ENCODE measurements at places on chromosomes 5 and 9. TPM values are rescaled to one million over a fixed set of nuclear protein-coding genes. Genes with fewer than 3 reads are reported as not detected.

The CAMK4 gene
- total RNA-seq = 0.11 TPM

The NTRK2 gene
- total RNA-seq = 27.5 TPM

The AHRR gene
- total RNA-seq = 20.1 TPM

The PKD2L2 gene
- not detected for total RNA-seq

The EFNA5 gene
- total RNA-seq = 20.1 TPM

The PCDHB8 gene
- 0.52 TPM for total RNA-seq

The NRG2 gene
- 0.78 TPM for total RNA-seq

Measured in articular chondrocyte of knee joint (primary cell).